Cardiac muscle cell (in vitro differentiated cells and primary cell): ENCODE measurements at places on chromosomes 16 and 17.

- no peak for DNase-seq
These were observed 152.7 kb upstream of the GNAO1 start for GRCh38 chr16:56038564-56039098.

GRCh38 chr17:15501282-15501681, 33.9 kb upstream of the CDRT4 start:
- DNase-seq = no peak

DNA sequence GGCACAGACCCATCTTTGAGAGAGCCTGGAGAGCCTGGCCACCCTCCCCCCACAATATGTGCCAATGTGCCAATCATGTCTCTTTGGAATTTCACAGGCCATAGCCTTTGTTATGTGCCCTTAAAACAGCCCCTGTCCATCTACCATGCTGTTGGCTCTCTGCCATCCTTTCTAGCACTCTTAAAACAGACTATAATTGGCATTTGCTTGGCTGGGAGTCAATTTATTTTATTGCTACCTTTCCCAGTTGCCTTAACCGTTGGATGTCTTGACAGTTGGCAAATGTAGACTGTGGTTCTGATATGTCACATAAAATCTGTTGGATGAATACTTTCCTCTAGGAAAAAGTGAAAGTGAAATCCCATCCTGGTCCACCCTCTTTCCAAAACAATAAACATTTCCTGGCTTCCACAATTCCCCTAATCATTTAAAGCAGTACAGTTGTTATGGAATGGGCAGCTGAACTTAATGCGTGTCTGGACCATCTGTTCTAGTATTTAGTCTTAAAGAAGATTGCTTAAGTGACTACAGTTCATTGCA, 394.0 kb downstream of the KCNJ2 start:
- DNase-seq = peak; percentile 16

- DNase-seq = no peak
These were observed 8.2 kb downstream of the TUBG2 start for GRCh38 chr17:42667088-42667951.

GRCh38 chr17:43350888-43351361, 47.9 kb upstream of the ARL4D start:
- no peak for DNase-seq
